ENCODE measurements at places on chromosomes 12 and 14.

DNA sequence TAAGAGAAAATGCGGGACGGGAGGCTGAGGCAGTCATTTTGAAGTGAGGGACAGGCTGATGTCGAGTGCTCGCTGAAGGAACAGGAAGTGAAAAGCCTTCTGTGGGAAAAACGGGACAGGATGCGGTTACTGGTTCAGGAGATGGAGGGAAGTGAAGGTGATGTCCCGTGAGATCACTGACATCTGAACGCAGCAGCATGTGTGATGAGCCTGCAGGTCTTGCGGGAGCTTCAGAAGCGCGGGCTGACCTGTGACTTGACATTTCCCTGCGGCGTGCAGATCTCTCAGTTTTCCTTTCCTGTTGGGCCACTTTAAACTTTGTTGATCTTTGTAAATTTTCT, 77.8 kb downstream of the DDX51 start:
- no peak for DNase-seq

GRCh38 chr12:34207858-34208257, 185.6 kb downstream of the ALG10 start:
- DNase-seq = no peak

DNA sequence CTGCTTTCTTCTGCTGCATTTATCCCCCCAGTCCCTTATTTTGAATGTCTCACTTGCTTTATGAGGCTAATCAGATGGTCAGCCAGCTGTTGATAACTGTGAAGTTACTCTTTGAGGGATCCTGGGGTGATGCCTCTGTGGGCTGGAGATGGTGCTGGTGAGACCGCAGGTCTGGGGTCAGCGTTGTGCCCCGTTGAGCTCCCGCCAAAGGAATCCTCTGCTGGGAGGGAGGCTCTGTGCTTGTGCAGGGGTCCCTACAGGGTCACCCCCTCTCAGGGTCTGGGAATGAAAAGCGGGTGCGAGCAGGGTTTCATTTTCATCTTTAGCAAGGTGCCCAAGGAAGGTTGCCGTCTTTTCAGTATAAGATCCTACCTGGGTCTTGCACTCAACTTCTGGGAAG, 161.2 kb upstream of the RTL1 start:
- DNase-seq = no peak

GRCh38 chr14:97281741-97282140, 484.6 kb downstream of the VRK1 start:
- DNase-seq = no peak

DNA sequence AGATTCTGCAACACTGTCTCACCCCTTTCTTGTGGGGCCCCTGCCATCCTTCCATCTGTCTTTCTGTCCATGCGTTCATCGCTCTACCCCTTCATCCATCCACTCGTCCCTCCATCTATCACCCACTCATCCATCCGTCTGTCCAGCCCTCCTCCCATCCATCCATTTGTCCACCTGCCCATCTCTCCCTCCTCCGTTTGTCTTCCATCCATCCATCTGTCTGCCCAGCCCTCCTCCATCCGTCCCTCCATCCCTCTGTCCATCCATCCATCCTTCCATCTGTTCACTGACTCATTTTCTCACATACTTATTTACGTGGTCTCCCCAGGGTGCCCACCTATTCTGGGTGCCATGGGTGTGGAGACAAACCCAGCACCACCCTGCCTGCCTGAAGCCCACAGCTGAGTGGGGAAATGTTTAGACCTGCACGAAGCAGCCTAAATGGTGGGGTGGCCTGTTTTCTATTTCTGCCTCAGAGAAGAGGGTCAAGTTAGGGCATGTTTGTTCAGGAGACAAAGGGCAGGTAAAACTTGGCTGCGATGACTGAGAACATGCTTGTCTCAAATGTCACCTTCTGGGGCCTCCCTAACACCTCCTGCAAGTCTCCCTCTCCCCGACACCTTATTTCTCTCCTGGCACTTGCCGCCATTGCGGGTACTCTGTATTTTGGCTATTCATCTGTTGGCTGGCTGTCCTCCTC, 2.8 kb upstream of the SLC25A47 start:
- no peak for DNase-seq

DNA sequence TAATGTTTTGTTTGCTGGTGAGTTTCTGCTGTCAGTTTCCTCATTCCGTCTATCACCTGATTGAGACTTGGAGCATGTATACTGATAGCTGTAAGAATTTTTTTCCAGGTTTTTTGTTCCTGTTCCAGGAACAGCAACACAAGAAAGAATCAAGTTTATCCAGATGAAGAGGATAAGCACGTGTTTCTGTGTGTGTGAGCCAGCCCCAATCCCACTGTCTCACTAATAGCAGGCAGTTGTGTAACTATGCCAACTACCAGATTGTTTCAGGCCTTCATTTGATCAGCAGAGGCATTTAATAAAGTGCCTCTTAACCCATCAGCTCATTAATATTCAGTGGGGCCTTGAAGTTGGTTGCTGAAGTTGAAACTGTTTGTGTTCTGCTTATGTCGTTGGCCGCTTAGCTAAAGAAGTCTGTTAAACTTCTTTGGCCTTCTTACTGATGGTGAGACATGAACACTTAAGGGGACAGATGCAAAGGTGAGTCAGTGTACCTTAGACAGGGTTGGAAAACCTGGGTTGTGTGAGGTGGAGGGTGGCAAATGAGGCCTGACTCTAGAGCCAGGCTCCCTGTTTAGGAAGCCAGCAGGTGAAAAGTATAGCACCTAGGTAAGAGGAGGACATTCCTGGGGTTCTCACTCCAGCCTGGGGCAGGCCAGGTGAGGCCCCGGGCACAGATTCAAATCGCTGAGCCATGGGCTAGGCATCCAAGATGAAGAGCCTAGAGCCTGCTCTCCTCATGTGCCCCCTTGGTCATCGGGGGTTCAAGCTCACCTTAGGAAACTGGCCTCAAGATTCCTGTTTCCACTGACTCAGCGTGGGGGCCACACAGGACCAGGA, 3.7 kb downstream of the ANKRD13A start:
- no peak for DNase-seq

DNA sequence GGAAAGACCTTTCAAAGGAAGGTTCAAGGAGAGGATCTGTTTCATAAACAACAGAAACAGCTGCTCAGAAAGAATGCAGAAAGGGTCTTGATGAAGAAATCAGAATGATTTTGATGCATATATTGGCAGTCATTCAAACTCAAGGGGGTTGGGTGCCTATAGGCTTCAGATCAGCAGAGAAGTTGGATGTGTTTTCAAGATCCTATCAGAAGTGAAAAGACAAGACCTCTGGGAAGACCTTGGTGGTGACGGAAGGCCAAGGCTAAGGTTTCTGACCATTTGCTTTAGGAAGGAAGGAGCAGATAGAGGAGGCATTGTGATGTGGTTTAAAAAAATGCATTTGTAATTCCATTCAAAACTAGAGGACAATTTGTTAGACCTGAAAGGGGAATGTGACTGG, 15.2 kb upstream of the PTPRB start:
- no peak for DNase-seq

GRCh38 chr12:123233505-123234308, 471 bp downstream of the MTRFR start:
- no peak for DNase-seq

DNA sequence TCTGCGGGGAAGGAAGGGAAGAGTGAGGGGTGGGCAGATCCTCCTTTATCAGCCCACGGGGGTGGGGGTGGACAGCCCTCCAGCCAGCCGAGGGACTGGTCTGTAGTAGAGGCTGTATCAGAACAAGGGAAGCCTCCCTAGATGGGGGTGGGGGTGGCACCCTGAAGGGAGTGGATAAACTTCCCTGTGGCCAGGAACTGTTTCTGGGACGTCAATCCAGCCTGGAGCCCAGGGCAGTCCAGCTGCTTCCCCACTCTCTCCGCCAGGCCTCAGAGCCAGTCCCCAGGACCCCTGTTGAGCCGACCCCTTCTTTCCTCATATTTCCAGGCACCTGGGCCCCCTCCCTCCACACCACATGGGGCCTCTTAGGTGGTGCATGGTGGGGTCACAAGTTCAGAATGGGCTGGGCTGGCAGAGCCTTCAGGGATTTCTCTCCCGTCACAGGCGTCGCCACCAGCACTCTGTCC, 6.7 kb downstream of the PLD4 start:
- no peak for DNase-seq

- no peak for DNase-seq
Measured at GRCh38 chr14:64680714-64681065, 23.5 kb upstream of the PLEKHG3 start.

- DNase-seq = no peak
Measured at GRCh38 chr14:37124614-37125013, 47.8 kb downstream of the SLC25A21 start.

- DNase-seq = no peak
Measured at GRCh38 chr14:102824832-102825231, 47.6 kb downstream of the TRAF3 start.

- DNase-seq = no peak
Measured at GRCh38 chr14:38404616-38405015, 148.7 kb upstream of the CLEC14A start.

GRCh38 chr14:73262427-73263183, 25.3 kb downstream of the PAPLN start:
- no peak for DNase-seq

DNA sequence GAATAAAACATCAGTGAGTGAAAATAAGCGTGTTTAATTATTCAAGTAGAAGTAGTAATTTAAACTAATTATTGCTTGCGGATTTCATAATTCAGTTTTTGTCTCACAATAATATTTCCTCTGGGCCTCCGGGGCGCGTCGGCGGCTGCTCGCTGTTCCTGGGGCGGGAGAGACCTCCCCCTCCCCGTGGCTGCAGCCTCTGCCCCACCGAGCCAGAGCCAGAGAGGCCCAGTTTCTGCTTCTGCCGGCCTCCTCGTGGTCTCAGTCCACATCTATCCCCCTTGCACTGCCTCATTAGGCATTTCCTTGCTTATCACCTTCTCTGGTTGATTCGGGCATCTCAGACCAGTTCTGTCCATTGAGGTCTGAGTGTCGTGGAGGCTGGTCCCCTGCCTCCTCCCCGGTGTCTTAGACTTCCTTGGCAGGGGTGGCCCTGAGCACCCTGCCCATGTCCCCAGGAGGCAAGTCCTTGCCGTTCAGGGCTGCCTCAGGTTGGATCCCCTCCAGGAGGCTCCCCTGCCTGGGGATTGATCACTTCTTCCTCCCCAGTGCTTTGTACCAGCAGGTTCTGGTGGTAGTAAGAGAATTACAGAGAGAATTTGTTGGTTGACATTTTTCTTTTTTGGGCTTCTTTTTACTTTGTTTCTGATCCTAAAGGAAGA, 78.0 kb downstream of the SLC25A47 start:
- no peak for DNase-seq

DNA sequence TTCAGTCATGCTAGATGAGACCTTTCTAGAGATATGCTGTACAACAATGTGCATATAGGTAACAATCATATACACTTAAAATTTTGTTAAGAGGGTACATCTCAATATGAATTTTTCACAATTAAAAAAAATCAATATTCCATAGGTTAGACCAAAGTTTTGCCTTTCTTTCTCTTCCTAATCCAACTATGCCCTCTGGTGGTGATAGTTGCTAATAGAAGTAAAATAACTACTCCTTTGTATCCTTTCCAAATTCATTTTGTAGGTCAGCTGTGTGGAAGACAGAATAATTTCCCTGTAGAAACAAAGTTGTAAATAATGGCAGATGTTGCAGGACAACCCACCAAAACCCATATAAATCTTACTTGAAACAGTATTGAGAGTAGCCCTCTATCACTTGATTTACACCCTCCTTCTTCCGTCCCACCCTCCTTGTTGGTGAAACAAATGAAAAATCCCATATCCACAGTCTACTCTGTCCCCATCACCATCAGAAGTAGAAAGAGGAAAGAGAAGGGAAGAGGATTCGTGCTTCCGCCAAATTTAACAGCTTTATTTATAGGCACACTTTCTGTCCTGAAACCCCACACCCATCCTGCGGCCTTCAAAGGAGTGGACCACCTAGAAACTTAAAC, 34.2 kb upstream of the KICS2 start:
- no peak for DNase-seq

GRCh38 chr12:39329876-39330275, 113.0 kb downstream of the KIF21A start:
- DNase-seq = no peak

DNA sequence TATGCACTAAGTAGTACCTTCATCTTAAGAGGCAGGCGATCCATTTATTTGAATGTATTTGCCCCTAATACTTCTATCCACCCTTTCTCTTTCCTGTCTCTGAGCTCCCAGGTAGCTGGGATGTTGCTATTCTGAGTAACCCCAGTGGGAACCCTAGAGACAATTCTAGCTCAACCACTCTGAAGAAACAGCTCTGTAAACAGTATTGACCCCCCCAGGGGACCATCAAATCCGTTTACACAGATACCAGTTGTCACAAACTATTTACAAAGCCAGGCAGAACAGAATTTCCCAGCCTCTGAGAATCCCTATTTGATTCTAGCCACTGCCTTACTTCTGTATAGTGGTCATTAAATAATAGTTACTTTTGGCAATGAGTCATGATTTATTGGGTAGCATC, 64.9 kb downstream of the MIPOL1 start:
- DNase-seq = no peak

DNA sequence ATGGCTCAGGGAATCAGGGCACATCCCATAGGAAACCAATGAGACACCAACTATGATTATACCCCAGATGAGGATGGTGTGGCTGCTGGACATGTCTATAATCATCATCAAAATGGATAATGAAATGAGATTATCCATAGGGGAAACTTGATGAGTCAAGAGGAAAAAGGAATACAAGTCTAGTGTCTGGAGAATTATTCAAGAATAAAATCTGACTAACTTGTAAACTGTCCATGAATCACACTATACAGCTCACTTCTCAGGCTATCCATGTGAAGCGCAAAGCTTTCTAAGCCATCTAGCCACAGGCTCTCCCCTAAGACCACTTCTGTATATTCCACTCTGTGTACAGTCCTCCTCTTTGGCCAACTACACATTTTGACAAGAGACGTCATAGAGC, 52.5 kb downstream of the DUSP16 start:
- no peak for DNase-seq

DNA sequence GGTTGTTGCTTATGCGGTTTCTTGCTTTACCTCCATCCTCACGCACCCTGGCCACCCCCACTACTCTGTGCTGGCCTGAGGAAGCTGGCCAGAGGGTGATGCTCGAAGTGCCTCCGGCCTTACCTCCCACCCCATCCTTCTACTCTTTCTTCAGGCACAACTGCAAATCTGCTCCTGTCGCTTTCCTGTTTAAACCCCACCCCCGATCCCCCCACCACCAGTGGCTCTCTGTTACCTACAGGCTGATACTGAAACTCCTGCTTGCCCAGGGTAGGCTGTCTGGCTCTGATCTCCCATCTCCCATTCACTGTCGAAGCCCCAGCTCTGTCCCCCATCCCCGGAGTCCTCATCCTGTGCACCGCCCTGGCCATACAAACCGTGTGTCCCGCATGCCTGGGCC, 111.5 kb downstream of the PRMT8 start:
- DNase-seq = no peak

All from BJ (cell line).